AG04449 (cell line): ENCODE measurements at places on chromosomes 12 and 14.

DNA sequence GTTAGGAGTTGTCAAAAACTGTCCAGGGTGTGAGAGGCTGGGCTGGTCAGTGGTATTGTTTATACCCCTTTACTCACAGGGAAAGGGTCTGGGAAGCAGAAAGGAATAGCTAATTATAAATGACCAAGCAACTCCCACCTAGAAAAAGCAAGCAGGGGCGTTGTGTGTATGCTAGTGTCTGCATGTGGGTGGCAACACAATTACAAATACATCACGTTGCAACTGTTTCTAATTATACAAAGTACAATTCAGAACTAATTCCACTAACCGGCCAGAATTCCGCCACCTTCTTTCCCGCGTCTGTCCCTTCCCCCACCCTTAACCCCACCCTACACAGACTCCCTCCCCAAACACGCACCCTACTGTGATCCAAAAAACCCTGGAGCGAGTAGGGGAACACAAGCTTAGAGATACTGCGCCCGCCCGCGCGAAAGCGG is 2.2 kb downstream of the DPF3 start:
- DNase-seq, result no peak

DNA sequence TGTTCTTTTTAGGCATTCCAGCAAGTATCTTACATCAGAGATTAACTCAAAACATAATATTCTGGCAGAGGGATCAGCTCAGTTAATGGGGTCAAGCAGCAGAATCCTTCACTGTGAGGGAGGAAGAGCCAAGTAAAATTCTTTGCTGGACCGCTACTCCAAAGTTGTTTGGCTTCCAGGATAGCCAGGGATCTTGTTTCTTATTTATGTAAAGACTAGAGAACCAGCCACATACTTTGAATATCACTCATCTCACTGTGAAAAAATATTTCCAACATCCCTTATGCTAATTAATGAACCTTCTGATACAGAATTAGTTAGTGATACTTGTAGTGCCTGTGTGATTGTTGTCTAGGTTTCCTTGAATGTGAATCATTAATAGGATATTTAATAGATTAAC is 94.2 kb downstream of the PLEKHA5 start:
- DNase-seq, result no peak

GRCh38 chr12:95805864-95806671 is 15.5 kb upstream of the NTN4 start:
- peak; percentile 99 for DNase-seq

GRCh38 chr14:53567236-53567780 is 389.3 kb downstream of the BMP4 start:
- no peak for DNase-seq

DNA sequence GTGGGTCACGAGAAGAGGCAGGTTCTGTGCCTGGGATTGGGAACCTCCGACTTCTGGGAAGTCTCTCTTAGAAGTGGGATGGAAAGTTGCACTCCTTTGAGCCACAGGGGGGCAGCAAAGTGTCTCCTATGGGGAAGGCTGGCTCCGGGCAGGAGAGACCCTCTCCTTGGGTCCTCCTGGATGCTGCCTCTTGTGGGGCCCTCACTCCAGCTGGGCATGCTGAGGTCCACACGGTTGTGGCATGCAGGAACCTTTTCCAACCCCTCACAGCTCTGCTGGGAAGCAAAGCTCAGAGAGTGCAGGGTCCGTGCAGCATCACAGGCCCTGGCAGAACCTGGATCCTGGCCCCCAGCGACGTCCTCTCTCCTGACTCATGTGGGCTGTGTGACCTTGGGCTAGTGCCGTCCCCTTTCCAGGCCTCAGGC is 17.4 kb downstream of the SDSL start:
- DNase-seq, result no peak

DNA sequence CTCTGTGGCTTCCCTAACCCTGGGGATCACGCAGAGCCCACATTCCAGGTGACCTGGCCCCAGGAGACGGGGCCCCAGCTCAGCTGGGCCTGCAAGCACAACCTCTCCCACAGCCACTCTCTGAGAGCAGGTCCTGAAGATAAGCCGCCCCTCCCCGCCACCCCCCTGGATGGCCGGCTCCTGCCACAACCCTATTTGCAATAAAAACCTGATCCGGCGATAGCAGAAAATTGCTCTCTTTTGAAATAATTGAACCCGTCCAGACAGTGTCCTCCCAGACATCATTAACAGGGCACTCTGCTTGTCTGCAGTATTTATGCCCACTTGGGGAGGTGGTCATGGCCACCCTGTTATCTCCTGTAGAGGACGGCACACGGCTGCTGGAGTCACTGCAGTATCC is 5.0 kb downstream of the C14orf180 start:
- DNase-seq, result no peak

- DNase-seq, result no peak
Measured at GRCh38 chr14:76551906-76552305, 176.0 kb downstream of the ESRRB start.

DNA sequence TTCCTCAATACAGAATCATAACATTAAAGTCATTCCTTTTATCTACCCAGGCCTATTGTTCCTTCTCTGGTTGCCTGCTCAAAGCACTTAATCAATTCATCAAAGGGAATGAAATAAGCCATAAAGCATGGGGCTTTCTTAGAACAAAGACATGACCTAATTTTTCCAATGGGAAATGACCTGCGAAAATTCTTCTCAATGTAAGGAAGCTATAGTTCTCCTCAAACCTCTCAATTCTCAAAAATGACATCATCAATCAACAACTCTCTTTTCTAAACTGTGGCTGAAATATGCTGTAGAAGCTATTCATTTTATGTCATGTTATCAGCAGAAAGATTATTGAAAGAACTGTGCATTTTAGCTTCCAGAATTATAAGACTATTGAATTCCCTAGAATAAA is 116.0 kb upstream of the PTPRR start:
- DNase-seq, result no peak

GRCh38 chr12:101459642-101460346 is 15.3 kb upstream of the SPIC start:
- DNase-seq, result no peak

GRCh38 chr14:99401621-99402284 is 78.9 kb downstream of the SETD3 start:
- DNase-seq, result no peak

- DNase-seq, result no peak
Measured at GRCh38 chr12:13041224-13041623, 3.0 kb upstream of the FAM234B start.

DNA sequence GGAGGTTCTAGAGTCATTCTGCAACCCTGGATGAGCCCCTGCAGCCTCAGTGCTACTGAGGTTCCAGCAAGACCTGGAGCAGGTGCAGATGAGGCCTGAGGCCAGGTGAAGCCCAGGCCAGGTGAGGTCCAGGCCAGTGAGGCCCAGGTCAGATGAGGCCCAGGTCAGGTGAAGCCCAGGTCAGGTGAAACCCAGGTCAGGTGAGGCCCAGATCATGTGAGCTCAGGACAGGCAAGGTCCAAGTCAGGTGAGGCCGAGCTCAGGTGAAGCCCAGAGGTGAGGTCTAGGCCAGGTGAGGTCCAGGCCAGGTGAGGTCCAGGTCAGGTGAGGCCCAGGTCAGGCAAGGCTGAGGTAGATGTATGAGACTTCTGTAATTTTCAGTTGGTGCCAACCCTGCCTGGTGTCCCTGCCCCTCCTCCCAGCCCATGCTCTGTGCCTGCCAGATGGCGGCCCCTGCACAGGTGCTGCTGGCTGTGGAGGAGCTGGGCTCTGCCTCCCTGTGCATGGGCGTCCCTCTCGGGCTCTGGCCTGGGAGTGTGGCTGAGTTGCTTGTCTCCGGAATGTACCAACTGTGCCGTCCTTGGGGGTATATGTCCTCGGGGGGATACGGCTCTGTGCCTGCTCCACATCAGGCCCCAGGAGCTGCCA is 388.5 kb downstream of the TMEM121 start:
- no peak for DNase-seq

DNA sequence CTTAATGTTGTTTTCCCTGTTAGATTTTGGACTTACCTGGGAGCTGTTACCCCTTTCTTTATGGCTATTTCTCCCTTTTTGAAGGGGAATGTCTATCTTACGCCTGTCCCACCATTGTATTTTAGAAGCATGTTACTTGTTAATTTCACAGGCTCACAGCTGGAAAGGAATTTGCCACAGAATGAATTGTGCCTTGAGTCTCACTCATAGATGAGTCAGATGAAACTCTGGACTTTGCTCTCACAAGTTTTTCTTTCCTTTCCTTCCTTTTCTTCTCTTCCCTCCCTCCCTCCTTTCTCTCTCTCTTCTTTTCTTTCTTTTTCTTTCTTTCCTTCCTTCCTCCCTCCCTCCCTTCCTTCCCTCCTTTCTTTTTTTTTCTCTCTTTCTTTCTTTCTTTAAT is 9.3 kb upstream of the ATF7IP start:
- no peak for DNase-seq
